Kidney epithelial cell (primary cell): ENCODE measurements at places on chromosomes 2 and 18.

DNA sequence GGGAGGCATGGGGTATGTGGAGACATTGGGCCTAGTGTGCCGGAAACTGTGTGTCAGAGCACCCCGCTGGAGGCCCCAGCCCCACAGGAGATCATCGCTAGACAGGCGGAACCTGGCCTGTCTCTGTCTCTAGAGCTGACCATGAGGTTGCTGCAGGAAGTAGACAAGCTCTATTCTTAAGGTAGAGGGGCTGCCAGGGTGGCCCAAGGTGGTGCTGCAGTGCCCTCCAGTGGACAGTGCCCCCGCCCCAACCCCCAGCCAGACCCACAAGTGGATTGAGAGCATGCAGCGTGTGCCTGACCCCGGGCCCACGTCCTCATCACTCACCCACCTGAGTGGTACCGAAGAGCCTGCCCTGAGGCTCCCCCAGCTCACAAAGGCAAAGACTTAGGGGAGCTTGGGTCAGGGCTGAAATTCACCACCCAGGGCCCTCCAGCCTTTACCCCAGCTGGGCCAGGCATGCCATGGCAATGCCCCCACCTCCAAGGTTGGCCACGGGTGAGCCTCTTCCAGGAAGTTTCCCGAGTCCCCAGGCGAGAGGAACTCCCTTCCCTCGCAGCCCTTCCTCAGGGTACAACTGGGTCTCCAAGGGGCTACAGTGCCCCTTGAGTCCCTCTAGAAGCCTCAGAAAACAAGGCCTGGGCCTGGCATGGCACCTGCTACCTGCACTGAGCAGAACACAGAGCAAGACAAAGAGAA, 155.0 kb downstream of the TTC32 start:
- DNase-seq, result no peak

GRCh38 chr2:105812180-105813044, 67.7 kb downstream of the NCK2 start:
- DNase-seq, result peak; percentile 39

DNA sequence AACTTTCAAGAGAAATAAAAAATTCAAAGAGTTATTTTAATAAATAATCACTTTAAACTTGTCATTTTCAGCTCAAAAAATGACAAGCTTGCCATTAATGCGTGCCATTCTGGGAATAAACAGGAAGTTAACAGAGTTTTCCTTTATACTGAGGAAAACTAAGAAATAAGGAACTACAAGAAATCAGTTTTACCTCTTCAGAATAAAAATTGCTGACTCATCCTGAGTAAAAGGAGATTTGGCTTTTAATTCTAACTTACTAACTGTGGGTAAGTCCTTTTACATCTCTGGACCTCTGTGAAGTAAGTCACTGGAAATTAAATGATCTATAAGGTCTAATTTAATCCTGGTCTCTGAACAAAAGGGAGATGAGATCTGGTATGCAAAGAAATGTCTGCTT, 16.1 kb downstream of the CEBPZ start:
- no peak for DNase-seq

GRCh38 chr18:54845787-54846186, 17.5 kb downstream of the RAB27B start:
- no peak for DNase-seq

DNA sequence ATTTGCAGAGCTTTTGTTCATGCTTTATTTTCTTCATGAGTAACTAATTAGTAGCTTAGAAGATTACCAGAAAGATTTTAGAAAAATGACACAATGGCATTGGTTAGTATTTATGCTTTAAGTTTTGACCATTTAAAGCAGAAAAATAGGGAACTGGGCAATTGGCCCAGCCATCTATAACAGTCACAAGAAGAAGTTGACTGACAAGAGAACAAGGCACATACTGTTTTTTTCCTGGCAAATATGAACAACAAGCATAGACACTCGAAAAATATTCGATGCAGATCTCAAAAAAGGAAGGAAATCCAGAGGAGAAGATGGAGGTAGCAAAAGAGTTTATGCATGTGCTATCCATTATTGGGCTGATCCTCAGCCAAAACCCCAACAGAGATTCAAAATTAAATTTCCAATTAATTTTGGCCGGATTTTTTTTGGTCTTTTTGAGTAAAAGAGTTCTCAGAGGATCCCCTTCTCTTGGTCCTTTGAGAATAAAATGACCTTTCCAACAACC, 200.8 kb upstream of the SLC35G4 start:
- no peak for DNase-seq

GRCh38 chr2:190978389-190979053, 35.5 kb downstream of the STAT1 start:
- DNase-seq, result no peak

DNA sequence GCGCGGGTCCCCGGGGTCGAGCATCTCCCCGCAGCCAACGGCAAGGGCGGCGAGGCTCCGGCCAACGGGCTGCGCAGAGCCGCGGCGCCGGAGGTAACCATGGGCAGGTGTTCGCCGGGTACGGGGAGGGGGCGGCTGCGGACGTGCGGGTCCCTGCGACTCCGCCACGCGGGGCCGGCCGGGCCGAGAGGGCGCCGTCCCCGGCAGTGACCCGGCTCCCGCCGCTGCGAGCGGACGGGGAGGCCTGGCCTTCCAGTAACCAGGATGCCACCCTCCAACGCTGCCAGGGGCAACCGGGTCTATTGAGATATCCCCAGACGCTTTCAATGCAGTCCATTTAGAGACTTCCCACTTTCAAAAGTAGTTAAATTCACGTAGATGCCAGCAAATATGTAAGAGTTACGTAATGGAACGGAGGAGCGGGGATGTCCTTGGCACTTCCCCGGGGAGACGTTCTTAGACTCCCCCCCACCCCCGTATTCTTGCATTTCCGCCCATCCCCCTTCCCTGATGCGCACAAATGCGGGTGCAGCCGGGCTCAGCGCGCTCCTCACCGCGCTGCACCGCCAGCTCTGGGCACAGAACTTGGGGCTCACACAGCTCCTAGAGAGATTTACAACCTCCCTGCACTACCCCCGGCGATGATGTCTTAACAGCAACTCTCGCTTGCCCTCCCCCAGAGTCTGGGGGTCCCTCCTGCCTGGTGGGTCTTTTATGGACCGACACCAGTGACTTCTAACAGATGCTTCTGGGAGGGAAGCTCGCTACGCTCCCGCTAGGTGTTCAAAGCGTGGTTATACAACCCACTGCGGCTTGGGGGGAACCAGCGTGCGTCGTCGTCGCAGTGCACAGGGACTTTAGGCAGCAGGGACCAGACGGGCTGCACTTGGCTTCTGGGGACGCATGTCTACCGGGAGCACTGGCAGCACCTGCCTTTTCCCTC, 657 bp downstream of the SGPP2 start:
- DNase-seq, result no peak

- DNase-seq, result peak; percentile 61
Observed at GRCh38 chr2:190947711-190948251, 66.2 kb downstream of the STAT1 start.

DNA sequence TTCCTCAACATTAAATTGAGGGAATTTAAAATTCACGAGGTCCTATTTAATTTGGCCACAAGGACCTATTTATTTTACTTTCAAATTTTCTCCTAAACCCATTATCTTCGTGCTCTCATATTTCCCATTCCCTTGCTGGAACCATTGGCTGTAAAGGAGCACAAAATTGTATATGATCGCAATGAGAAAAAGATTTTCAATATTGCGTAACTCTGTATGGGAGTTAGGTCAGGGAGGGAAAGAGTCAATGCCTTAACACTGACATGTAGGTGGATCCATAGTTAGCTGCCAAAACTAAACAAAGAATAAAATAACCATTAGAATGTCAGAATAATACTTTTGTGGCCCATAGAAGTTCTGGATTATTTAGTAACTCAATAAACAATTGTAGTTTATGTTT, 40.6 kb upstream of the ZC3H15 start:
- DNase-seq, result no peak

DNA sequence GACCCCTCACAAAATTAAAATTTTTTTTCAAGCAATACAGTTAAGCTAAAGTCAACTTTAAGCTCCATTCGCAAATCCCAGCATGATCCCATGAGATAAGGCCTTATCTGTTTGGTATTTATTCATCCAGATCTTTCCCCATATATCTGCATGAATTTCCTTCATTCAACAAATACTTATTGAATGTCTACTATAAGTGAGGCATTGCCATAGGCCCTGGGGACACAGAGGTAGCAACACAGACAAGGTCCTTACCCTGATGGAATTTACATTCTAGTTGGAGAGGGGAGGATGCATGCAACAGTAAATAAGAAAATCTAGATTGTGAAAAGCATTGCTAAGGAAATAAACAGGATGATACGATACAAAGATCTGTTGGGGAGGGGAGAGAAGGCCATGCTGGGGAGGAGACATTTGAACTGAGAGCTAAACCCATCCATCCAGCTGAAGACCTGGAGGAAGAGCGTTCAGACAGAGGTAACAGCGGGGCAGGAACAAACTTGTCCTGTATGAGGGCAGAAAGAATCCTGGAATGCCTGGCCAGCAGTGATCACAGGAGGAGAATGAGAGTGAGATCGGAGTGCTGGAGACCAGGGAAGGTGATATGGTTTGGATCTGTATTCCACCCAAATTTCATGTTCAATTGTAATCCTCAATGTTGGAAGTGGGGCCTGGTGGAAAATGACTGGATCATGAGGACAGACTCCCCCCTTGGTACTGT, 71.6 kb downstream of the SDC1 start:
- no peak for DNase-seq

- peak; percentile 34 for DNase-seq
Observed at GRCh38 chr18:27428716-27429475, 243.8 kb upstream of the CHST9 start.

DNA sequence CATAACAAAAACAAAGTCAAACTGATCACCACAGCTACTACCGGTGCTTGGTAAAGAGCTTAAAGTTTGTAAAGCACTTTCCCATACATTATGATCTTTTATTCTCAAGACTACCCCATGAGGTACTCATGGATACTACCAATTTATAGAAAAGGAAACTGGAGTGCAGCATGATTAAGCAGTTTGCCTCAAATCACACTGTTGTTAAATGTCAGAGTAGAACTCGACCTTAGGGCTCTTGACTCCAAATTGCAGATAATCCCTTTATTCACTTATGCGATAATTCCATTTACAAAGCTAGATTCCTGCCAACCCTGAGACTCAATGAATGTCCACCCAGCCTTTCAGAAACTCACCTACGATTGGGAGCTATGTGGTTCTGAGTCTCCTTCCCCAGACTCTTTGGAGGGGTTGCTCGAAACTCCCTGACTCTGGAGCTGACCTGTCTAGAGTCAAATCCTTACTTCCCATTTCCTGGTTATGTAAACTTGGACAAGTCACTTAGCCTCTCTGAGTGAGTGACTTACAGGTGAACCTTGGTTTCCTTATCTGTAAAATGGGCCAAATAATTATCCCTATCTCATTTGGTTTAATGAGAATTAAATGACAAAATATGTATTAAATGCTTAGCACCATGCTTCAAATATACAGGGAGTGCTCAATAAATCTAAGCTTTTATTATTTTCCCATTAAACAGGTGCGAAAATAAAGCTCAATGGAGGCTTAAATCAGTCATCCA, 47.4 kb downstream of the PSD4 start:
- DNase-seq, result no peak

- DNase-seq, result no peak
Observed at GRCh38 chr18:3526421-3527354, 76.7 kb downstream of the TGIF1 start.

DNA sequence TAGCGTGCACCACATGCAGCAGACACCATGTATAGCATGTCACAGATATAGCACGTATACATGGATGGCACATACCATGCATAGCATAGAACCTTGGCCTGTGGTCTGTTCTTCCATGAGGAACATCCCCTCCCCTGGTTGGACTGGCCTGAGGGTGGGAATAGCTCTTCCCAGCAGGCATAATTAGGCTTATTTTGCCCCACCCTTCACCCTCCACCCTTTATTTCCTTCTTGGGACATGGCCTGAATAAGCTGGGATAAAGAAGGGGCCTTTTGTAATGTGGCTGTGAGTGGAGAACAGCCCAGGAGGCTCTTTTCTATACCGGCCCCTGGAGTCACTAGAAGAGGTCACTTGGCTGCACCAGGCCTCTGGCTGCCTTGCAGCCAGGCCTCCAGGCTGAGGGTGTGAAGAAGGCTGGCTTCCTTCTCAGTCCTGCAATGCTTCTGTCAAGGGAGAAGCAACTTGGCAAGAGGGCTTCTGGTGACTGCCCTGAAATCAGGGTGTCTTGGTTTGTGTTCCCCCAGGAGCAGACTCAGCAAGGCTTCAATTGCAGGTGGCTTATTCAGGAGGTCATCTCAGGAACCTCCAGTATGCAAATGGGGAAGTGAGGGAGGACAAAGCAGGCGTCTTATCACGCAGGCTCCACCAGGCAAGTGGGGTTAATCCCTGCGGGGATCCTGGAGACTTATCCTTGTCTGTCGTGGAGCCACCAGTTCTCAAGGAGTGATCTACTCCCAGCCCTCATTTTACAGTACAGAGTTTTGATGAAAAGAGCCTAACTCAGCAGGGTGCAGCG, 68.2 kb downstream of the HS6ST1 start:
- no peak for DNase-seq

DNA sequence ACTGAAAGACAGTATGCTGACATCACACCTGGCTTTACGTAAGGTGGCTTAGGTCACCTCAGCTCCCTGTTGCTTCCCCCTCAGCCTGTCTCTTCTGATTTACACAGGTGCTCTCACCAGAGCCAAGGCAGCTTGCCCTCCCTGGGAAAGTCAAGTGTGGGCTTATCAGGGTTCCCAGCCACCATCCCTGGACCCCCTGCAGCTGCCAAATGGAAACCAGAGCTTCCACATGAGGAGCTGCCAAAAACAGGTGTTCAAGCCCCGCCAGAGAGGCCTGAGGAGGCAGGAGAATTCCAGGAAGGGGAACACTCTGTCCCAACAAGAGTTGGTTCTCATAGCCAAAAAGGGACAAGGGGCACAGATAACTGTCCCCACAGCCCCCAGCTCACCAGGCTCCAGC, 266.7 kb downstream of the ATAD2B start:
- no peak for DNase-seq

DNA sequence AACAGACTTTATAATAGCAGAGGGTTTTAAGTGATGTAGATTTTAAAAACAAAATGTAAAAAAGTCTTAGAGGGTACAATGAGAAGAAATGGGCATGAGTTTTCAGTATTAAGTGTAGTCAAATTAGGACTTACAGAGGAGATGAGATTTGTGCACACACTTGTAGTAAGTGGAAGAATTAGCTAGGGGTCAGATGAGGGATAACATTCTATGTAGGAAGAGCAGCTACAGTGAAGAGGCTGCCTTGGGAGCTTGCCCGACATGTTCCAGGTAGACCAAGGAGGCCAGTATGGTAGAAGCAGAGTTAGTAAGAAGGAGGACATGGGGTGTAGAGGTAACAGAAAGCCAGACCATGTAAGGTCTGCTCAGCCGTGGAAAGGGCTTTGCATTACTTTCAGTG, 189.2 kb upstream of the DSEL start:
- no peak for DNase-seq

- no peak for DNase-seq
Observed at GRCh38 chr2:36445185-36445866, 89.7 kb downstream of the CRIM1 start.

- no peak for DNase-seq
Observed at GRCh38 chr2:176093145-176093897, 800 bp downstream of the HOXD13 start.

GRCh38 chr2:220676695-220677094, 895.4 kb downstream of the EPHA4 start:
- DNase-seq, result no peak

GRCh38 chr2:184598002-184598315, 370 bp upstream of the ZNF804A start:
- DNase-seq, result no peak

- DNase-seq, result no peak
Observed at GRCh38 chr2:37918742-37919186, 6.3 kb upstream of the RMDN2 start.
